ENCODE measurements at places on chromosomes 7 and 10. TPM values are rescaled to one million over a fixed set of nuclear protein-coding genes. Genes with fewer than 3 reads are reported as not detected.

GRCh38 chr7:114789161-114789560, 132.7 kb upstream of the MDFIC start:
- no peak for DNase-seq

Gene NUTM2D
- polyA plus RNA-seq = 12.8 TPM

GRCh38 chr7:87220734-87221215, 1.2 kb upstream of the TMEM243 start:
- no peak for DNase-seq

- DNase-seq = no peak
Observed at GRCh38 chr7:141673346-141673745, 28.6 kb downstream of the DENND11 start.

GRCh38 chr10:62511656-62512055, 137.5 kb downstream of the ZNF365 start:
- no peak for DNase-seq

Gene CYP2E1
- polyA plus RNA-seq = 2.0 TPM

DNA sequence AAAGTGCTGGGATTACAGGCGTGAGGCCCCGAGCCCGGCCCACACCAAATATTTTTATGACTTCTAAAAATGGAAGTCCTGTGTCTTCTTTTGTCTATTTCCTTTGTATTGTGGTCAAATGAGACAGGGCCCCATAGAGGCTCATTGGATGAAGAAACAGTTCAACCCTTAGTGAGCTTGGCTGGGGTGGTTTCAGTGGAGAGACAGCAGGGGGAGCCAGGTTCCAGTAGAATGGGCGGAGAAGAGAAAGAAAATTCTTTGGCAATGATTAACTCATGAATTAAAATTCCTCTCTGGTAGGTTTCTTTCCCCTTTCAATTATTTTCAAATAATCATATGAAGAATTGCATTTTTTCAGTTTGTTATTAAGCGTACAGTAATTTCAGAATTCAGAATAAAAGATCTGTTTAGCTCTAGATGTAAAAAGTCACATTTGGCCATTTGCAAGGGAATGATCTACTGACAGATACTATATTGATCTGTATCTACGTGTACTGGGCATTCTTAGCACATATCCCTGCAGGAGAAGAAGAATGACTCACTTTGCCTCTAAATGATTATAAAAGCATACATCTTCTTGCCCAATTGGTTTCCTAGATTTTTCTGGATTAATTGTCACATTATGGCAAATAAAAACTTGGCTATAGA, 43.2 kb downstream of the PNLIPRP3 start:
- DNase-seq = no peak

Gene TAS2R4
- 4.6 TPM for polyA plus RNA-seq

GRCh38 chr7:98240961-98241673, 10.9 kb downstream of the TECPR1 start:
- no peak for DNase-seq

DNA sequence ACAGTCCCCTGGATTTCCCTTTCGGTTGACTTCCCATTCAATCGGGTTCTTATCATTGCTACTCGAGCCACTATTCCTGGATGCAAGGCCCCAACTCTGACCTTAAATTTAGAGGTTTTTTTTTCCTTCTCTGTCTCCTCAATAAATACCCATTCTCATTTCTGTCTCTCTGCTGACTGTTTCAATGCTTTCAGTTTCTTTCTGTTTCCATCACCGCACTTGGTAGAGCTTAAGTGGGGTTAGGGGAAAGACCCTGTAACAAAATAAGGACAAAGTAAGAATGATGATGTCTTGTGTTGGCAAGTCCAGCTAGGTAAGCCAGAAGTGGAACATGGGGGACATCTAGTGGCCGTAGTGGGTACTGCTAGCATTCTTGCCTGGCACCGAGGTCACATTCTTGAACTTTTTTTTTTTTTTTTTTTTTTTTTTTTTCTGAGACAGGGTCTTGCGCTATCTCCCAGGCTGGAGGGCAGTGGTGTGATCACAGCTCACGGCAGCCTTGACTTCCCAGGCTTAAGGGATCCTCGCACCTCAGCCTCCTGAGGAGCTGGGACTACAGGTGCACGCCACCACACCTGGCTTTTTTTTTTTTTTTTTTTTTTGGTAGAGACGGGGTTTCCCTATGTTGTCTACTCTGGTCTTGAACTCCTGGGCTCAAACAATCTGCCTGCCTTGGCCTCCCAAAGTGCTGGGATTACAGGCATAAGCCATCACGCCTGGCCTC, 40.3 kb downstream of the ZC3HC1 start:
- peak; percentile 92 for DNase-seq

- no peak for DNase-seq
Observed at GRCh38 chr10:11095374-11095801, 77.7 kb downstream of the CELF2 start.

DNA sequence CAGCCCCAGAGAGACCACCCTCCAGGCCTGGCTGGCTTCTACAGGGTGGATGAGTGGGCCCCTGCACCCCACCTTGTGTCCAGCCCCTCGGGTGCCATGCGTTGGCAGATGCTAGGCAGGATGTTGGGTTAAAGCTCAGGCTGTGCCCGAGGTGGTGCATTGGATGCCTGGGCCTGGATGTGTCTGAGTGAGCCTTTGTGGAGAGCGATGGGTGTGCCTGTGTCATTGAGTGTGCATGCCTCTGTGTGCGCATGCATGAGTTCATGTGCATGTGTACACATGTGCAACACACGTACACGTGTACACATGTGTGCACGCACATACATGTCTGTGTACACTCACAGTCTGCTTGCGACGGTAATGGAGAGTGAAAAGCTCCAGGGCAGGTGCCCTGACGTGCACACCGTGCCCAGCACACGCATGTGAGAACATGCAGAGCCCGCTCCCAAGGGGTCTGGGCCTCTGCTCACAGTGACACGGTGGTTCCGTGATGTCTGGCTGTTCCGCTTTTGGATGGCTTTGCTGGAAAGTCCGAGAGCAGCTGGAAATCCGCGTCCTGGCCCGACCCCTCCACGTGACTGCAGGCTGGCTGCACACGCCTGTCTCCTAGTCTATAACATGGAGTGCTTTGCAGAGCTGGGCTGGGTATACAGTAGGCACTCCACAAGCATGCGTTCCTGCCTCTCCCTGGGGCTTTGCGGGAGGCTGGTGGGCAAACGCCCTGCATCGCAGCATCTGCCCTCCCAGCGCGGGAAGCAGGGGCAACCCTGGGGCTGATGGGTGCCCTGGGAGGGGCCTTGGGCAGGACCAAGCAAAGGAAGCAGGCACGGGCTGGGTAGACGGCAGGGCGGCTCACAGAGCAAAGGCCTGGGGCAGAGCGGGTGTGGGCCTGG, 36.9 kb downstream of the ELFN1 start:
- no peak for DNase-seq

DNA sequence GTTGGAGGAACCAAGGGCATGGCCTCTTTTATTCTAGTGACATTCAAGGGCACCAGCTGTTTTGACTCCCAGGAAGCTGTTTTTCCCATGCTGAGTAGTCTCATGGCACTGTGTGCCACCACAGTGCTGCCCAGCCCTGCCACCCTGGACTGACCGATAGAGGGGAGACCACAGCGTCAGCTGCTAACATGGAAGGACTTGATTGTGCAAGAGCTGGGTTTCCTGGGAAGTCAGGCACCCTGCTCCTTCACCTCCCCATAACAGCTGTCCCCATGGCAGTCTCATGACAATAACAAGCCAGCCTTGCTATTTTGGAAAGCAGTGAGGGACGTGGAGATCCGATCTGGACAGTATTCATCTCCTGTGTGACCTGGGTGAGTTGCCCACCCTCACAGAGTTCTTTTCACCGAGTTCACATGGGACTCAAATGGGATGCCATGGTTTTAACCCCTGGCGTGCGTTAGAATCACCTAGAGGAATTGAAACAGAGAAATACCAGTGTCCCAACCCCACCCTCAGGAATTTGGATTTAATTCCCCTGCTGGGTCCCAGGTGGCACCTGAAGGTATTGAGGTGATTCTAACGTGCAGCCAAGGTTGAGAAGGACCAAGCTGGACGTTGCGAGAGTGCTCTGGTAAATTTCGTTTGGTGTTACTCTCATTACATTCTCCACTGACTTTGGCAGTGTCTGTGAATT, 174.8 kb downstream of the CELF2 start:
- DNase-seq = no peak

DNA sequence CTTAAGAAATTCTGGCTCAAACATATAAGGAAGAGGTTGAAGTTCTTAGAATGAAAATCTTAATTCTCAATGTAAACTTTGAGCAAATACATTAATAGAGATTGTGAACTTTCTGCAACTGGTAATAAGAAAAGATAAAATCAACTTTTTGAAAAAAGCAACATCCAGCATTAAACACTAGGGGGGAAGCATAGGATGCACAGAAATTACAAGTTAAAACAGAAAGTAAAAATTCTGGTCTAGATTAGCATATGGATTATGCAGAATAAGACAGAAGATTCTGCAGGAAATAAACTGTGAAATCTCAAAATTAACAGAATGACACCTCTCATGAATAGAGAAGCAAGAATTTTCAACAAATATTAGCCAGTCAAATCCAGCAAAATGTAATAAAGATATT, 38.0 kb upstream of the CAV2 start:
- DNase-seq = no peak

- no peak for DNase-seq
Observed at GRCh38 chr10:11345224-11346054, 266.0 kb downstream of the USP6NL start.

DNA sequence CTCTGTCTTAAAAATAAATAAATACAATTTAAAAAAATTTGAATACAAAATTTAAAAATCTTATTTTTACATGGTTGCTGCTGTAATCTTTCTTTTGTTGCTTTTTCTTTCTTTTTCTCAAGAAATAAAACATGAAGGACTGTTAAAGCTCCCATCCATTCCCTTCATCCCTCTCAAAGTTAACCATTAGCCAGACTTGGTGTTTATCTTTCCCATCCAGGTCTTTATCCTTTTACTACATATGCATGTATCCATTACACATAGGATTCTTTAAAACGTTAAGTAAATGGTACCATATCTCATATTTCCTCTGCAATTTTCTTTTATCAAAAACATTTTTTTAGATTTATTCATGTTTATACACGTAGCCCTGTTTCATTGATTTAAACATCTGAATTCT, 70.1 kb downstream of the CREB3L2 start:
- no peak for DNase-seq

DNA sequence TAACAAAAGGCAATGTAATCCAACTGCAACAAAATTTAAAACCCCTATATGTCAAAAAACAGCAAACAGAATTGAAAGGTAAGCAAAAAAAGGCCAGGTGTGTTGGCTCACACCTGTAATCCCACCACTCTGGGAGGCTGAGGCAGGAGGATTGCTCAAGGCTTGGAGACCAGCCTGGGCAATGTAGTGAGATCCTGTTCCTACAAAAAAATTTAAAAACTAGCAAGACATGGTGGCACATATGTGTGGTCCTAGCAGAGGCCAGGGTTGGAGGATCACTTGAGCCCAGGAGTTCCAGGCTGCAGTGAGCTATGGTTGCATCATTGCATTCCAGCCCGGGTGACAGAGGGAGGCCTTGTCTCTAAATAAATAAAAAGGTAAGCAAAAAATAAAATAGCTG, 212.1 kb upstream of the KLF14 start:
- no peak for DNase-seq

GRCh38 chr7:133776266-133776665, 350.9 kb upstream of the LRGUK start:
- no peak for DNase-seq

Gene STEAP1
- polyA plus RNA-seq = 1.5 TPM
